ENCODE measurements at places on chromosomes 12 and 14. TPM values are rescaled to one million over a fixed set of nuclear protein-coding genes. Genes with fewer than 3 reads are reported as not detected.
A peak's percentile ranks its signal among the peaks of the same experiment; 100 is the strongest.

Gene PPP1R3E
- 51.7 TPM for total RNA-seq

Gene CEP290
- total RNA-seq, result 18.2 TPM

Gene VRTN
- total RNA-seq, result not detected

Gene SLC5A8
- not detected for total RNA-seq

Gene C14orf132
- total RNA-seq, result 1.7 TPM

Gene GPR162
- 0.30 TPM for total RNA-seq

Gene CDKN1B
- total RNA-seq, result 135 TPM

Gene DCAF5
- total RNA-seq, result 59.0 TPM

Gene NR2C1
- total RNA-seq, result 38.4 TPM

Gene TAS2R7
- total RNA-seq, result not detected

GRCh38 chr12:14454098-14454907 lies 88.8 kb downstream of the ATF7IP start:
- DNase-seq, result no peak

DNA sequence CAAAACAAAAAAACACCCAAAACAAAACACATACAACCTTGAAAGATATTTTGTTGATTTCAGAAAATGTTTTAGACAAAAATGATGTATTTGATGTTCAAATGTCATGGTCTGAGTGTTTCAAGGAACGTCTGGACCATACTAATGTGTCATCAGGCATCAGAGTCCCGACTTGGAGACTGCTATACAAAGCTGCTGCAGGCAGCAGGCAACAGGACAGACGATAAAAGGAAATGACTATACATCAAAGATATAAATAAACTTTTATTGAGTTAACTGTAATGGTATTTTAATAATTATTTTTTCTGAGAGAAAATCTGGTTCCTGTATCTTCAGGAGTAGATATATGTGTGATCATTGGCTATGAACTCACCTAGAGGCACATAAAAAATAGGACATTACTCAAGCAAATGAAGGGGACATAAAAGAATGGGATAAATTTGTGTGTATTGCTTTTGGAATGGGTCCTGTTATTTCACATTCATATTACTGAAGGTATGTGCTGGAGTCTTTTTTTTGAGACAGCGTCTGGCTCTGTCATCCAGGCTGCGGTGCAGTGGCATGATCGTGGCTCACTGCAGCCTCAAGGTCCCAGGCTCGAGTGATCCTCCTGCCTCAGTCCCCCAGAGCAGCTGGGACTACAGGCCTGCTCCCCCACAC lies 87.3 kb upstream of the HECTD1 start:
- DNase-seq, result no peak

DNA sequence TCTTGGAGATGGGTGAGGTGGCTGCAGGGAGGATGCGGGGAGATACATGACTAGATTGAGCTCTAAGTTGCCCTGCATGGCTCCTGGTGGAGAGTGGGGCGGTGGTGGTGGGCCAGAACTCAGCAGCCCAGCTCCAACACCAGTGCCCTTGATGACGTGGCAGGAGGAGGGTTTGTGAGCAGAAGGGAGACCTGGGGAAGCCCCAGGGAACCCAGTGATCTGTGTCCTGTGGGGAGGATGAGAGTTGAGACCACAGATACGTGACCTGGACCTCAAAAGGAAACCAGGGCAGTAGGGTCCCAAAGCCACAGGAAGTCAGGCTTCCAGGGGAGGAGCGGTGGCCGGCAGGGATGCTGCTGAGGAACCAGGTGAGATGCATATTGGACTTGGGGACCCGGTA lies 989.1 kb upstream of the TMEM132C start:
- no peak for DNase-seq

GRCh38 chr12:112162241-112162790 lies 37.0 kb downstream of the TRAFD1 start:
- no peak for DNase-seq

GRCh38 chr14:105999361-106000028 lies 473.1 kb downstream of the TMEM121 start:
- DNase-seq, result peak; percentile 76

- no peak for DNase-seq
Observed at GRCh38 chr12:78959556-78959955, 95.0 kb downstream of the SYT1 start.

DNA sequence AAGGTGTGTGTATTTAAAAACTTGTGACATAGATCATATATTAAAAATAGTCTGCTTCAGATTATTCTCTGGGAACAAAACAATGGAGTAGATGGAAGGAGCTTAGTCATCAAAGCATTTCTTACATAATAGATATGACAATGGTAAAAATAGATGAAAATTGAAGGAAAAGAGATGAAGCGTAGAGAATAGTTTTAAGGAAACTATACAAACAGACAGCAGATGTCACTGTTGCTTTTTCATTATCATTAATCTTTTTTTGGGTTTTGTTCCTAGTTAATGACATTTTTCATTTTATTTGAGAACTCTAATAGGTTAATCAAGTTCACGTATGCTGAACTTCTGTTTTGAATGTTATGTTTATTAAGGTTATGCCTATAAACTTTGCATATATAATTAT lies 149.2 kb upstream of the FBXO33 start:
- no peak for DNase-seq

GRCh38 chr14:71472356-71473340 lies 459.6 kb upstream of the RGS6 start:
- no peak for DNase-seq

- DNase-seq, result peak; percentile 96
Observed at GRCh38 chr14:105090493-105091053, 25.3 kb upstream of the GPR132 start.

- no peak for DNase-seq
Observed at GRCh38 chr14:102215071-102215470, 75.4 kb downstream of the WDR20 start.

DNA sequence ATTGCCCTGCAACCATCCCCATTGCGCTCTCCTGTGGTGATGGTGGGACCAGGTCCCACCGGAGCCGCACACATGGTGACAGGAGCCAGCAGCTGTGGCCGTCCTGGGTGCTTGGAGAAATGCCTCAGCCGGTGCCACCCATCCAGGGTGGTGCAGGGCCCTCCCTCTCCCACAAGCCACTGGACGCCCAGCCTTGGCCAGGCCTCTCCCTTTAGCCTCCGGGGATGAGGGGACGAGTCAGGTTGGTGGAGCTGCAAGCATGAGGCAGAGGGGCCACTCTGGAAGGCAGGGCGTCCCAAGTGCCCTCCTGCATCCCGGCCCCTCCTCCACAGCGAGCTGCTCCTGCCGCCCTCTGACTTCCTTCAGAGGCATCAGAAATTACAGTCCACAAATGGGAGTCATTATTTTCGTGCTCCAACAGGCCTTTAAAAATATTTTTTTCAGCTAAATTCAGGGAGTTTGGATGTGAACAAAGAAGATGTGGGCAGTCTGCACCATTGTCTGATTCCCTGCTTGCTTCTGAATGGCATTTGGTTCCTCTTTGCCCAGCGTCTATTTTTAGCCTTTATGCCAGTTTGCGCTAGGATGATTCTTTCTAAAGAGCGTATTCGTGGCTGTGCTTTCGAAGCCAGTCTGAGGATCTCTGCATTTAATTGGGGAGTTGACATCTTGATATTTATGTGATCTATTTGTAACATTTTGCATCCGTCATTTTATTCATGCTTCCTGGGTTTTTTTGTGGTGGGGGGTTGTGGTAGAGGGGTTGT lies 189.4 kb downstream of the ADGRD1 start:
- no peak for DNase-seq

GRCh38 chr14:50874757-50875156 lies 2.9 kb downstream of the ABHD12B start:
- no peak for DNase-seq

DNA sequence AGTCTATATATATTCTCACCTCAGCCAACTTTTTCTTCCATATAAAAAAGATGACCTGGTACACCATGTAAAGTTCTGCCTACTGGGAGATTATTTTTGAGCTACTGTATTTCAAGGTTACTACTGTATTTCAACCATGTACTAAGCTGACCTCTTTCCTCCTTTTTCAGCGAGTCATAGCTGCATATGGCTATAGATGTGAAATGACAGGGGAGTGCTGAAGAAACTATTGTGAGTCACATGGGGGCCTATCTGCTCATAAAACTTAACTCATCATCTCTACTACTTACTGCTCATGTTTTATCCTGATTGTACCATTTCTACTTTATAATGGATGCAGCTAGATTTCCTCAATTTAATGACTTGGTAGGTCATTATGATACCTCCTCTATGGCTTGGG lies 571.4 kb upstream of the ATP2B1 start:
- no peak for DNase-seq

DNA sequence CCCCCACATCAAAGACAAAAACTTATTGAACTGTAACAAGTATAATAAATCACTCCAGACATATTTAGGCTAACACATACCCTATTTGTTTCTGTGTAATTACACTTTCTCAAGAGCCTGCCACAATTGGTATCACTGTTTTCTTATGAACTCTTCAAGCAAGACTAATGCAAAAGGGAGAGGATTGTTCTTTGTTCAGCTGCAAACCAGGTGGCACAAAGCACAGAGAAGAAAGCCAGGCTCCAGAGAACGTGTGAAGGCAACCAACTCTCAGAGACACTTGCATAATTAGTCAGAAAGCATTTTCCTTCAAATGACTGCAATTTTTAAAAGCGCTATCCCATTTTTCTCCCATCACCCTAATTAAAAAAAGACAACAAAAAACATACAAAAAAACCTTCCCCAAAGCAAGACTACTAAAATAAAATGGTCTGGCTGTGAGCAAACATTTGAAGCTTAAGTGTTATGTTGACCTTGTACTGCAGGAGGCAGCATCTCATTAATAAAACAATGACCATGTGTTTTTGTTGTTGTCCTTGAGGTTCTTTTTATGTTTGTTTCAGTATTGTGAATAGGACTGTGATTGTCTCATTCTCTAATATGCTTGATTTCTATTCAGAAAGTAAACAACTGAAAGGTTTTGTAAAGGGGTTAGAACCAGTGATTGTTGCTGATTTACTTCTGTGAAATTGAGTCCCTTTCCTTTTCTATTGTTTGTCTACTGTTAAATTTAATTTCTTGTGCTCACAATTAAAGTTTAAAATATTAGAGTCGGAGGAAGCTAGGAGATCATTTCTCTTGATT lies 452.7 kb upstream of the PDE3A start:
- DNase-seq, result no peak

GRCh38 chr12:52903285-52903854 lies 1.5 kb downstream of the KRT8 start:
- peak; percentile 74 for DNase-seq

DNA sequence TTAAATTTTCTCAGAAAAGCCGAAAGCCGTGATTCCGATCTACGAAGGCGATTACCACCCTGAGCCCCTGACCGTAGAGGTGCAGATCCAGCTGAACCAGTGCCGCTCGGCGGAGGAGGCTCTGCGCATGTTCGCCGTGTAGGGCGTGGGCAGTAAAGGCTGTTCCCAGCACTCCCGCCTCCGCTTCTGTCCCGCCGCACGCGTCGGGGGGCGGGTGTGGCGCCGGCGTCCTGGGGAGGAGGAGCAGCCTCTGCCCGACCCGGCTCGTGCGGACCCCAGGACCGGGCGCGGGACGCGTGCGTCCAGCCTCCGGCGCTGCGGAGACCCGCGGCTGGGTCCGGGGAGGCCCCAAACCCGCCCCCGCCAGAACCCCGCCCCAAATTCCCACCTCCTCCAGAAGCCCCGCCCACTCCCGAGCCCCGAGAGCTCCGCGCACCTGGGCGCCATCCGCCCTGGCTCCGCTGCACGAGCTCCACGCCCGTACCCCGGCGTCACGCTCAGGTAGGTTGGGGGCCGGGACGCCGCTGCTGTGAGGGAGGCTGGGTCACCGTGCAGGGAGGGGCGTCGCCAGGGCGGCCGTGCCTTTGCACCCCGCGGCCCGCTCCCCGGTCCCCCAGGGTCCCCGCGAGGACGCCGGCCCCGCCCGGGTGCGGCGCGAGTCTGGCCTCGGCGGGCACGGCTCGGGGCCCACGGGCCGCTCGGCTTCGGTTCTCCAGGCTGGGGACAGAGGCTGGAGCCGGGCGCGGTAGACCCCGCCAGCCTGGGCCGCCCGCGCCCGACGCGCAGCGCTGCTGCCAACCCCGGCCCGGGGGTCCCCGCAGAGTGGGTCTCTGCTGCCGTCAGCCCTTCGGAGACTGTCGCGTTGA lies at the start of gene B3GNT4:
TSS of gene B3GNT4 (plus strand) at position 409 of the 866 bp plus-strand sequence. CDS start 910 bp downstream, outside the sequence.
- DNase-seq, result peak; percentile 80

DNA sequence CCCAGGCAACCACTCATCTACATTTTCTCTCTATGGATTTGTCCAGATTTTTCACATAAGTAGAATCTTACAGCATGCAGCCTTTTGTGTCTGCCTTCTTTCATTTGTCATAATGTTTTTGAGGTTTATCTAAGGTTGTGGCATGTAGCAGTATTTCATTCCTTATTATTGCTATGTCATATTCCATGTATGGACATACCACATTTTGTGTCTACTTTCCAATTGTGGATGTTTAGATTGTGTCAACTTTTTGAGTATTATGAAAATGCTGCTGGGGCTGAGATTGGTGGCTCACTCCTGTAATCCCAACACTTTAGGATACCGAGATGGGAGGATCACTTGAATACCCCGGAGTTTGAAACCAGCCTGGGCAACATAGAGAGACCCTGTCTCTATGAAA lies 3.2 kb upstream of the ATXN2 start:
- DNase-seq, result no peak

DNA sequence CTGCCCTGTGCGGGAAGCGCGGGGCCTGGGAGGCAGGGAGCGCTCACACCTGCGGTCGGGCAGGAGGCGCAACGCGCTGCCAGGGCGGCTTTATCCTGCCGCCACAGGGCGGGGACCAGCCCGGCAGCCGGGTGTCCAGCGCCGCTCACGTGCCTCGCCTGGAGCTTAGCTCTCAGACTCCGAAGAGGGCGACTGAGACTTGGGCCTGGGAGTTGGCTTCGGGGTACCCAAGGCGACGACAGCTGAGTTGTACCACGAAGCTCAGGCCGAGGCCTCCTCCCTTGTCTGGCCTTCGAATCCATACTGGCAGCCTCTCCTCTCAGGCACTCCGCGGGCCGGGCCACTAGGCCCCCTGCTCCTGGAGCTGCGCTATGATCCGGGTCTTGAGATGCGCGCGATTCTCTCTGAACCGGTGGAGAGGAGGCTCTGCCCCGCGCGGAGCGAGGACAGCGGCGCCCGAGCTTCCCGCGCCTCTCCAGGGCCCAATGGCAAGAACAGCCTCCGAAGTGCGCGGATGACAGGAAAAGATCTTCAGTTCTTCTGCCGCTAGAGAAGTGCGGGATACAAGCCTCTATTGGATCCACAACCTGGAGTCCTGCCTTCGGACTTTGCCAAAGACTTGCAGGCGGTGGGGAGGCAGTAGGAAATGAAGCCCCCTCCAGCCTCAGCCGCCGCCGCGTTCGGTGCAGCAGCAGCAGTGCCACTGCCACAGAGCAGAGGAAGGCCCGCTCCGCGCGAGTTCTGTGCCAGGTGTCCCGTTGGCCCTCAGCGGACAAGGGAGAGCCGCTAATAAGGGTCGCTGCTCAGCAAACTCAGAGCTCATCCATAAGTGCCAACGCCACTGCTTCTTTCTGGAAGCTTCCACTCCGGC lies 6.8 kb downstream of the SIX1 start:
- DNase-seq, result peak; percentile 38

All from activated naive CD8-positive, alpha-beta T cell treated with anti-CD3 and anti-CD28 coated beads, Interleukin-2, amount 10 ng/mL, durations not matched to agents 7 days and 5 days (primary cell).